ENCODE measurements at places on chromosomes 11 and 22.

DNA sequence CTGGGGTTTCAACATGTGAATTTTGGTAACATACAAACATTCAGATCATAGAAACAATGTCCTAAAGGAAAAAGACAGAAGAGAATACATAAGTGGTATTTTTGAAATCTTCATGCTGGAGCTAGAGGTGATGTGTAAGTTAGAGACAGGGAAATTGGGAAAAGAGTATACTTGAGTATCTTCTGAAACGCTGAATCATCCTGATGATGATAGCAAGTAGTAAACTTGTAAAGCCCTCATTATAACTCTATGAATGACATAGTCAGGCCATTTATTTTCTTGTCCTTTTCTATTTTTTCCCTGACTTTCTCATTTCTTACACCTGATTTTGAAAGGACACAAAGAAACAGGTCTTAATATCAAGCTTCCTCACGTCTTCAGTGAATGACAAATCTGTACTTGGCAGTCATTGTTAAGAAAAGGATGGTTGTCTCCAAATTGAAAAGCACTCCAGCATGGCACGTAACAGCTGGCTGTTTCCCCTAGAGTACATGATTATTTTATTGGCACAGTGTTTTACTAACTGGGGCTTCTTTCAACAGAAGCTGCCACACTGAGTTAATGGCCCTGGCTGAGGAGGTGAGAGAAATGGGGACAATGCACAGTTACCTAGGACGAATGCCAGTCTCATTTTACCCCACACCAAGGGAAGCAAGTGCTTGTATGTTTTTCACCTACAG, 140.7 kb upstream of the CTSC start:
- DNase-seq, result no peak

DNA sequence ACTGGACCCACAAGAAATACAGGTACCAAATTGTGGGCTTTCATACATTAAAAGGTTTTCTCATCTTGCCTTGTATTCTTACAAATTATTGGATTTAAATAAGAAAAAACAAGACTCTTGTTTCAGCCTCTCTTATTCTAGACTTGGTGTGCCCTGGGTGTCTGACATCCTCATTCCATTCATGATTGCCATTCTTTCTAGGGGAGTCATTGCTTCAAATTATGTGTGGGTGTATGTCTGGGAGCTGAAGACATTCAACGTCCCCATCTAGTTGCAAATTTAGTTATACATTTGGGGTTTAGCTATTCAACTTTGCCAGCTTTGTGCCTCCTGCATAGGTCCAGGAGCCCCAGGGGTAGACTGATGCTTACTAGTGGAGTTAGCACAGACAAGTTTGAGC, 18.1 kb downstream of the MAML2 start:
- no peak for DNase-seq

DNA sequence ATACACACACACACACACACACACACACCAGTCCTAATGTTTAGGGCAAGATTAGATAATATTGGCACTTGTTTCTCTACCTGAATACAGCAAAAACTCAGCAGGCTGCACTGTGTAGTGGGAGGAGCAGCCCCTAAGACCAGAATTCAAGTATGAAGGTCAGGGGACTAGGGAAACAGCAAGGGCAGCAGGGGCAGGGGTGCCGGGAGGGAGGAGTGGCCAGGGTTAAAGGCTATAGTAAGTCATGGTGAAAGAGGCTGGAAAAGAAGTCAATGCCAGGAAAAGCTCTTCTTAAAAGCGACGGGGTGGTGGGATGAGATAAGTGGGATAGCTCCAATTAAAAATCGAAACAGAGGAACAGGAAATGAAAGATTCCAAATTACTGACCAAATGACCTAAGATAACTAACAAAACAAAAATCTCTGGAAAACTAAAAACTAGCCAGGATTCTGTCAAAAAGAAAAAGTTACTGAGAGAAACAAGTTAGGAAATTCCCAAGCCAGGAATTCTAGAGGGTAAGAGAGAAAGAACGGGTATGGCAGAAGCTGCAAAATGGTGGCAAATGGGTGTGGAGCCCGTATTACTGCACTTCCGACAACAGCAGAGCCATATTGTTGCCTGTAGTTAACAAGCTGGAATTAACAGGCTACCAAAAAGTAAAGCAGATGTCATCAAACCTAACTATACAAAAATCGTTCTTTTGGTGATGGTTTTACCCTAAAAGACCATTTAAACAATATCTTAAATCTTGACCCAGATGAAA, 1.3 kb downstream of the ASCL3 start:
- no peak for DNase-seq

DNA sequence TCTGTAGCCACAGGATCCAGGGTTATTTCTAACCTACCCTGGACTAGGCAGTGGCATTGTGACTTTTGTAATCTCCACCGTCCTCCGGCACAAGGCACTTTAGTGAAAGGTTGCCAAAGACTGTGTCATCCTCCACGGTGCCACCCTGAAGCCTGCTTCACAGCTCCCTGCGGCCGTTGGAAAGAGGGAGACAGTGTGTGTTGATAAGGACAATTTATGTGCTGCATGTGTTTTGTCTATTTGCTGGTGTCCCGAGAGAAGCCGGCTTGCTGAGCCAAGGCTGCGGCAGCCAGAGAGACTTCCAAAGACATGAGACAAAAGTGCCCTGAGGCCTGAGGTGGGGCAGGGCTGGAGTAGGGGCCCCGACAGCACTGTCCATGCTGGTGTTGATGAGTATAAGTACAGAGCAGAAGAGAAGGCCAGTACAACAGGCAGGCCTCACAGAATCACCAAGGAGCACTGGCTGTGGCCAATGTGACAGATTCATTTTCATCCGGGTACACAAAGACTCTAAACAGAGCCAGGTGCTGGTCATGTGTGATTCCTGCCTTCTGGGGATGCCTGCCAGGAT, 40.9 kb downstream of the GALNT18 start:
- no peak for DNase-seq

GRCh38 chr11:119015054-119015611, 3.0 kb downstream of the RPS25 start:
- no peak for DNase-seq

- no peak for DNase-seq
These were observed 25.8 kb upstream of the SLC22A12 start for GRCh38 chr11:64564947-64565889.

GRCh38 chr11:30619767-30620166, 33.6 kb upstream of the MPPED2 start:
- no peak for DNase-seq

DNA sequence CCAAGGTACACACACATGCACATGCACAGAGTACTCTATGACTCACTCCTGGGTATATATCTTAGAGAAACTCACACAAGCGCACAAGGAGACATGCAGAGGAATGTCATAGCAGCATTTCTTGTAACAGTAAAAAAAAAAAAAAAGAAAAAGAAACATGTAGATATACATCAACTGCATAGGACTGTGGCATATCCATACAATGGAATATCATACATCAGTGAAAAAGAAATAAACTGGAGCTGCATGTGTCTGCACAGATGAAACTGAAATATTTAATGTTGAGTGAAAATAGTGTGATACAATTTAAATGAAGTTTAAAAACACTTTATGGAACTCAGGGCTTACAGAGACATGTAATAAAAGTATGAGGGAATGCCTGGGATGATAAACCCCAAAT, 46.4 kb downstream of the SYT13 start:
- no peak for DNase-seq

GRCh38 chr11:67054836-67055523, 1.7 kb upstream of the RHOD start:
- no peak for DNase-seq

DNA sequence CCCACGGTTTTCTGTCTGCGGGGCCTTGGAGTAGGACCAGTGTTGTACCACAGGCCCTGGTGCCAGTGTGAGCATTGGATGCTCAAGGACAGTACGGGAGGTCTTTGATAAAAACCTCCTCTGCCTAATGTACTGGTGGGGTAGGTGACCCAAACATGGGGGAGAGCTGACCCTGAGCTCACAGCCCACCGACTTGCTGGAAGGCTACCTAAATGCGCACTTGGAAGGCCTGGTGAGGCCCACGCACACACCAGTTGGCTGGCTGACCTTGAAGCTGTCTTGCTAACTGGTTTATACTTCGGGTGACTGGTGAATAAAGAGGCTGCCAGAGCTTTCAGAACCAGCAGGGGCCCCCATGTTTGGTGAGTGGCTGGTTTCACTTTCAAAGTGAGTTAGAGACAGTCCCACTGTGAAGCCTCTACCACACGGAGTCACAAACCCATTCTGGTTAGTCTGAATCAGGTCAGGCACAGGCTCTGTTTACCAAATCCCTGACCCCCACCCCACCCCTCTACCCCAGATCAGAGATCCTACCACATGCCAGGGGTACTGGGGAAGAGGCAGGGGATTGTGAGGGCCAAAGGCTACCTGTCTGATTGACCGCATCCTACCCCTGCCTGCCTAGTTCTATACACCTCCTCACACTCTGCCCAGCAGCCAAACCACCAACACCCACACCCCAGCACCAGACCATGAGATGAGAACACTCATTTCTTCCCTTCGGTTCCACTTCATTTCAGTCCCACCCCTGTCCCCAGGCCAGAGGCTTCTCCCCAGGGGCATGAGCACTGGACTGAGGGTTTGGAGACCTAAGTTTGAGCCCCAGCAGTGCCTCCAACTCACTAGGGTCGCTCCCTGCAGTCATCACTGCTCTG, 12.7 kb upstream of the IL2RB start:
- no peak for DNase-seq

DNA sequence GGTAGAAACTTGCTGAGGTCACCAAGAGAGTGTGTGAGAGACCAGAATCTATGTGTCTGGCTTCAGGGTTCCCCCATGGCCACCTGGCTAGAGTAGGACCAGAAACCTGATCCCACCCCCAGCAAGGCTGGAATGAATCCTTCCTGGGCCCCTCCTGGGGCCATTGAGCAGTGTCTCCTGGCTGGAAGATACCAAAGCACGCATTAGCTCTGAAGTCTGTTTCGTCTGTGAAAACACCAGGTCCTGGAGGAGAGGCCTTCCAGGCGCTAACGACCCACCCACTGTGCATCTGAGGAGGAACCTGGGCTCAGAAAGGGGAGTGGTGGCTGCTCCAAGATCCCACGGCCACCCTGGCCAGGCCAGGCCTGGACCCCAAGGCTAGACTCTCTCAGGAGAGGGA, 15.5 kb upstream of the TSKU start:
- no peak for DNase-seq

DNA sequence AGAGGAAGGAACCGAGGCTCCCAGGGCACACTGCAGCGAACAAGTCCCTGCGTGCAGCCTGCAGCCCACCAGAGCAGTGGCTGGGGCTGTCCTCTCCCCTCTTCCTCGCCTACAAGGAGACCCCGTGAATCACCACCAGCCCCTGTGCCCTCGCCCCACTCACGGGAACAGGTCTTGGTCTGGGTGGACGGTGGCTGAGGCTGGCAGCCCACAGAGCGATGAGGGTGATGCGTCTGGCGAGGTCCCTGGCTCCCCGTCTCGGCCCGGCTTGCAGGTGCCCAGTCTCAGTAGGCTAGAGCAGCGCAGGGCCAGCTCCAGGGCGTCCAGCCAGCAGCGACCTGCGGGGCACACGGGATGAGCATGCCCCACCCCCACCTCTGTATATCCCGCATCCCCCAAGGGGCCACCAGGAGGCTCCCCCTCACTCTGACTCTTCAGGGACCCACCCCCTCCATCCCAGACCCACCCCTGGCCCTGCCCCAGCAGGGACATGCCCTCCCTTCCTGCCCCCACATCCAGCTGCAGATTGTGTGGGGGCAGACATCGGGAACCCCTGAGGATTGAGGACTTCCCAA, 50.5 kb upstream of the CARS1 start:
- DNase-seq, result no peak

- no peak for DNase-seq
These were observed 7.0 kb downstream of the OR9G1 start for GRCh38 chr11:56705784-56706396.

GRCh38 chr11:94511932-94512781, at the start of gene C11orf97:
C11orf97 (plus strand) TSS chr11:94512461; CDS start chr11:94512529, 68 bp downstream.
- DNase-seq, result no peak

DNA sequence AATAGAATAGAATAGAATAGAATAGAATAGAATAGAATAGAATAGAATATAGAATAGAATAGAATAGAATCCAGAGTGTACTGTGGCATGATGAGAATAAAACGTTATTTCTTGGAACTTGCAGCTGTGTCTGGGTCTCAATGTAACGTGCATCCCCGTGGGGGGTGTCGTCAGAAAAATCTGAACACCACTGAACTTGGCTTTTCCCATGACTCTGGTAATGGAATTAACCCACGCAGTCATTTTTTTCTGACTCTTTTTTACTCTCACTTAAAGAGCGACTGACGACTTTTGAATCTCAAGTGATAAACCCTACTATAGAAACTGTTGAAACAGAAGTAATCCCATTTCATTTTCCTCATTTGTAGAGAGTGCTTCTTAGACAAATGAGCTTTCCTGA, 92.4 kb upstream of the BID start:
- DNase-seq, result no peak

DNA sequence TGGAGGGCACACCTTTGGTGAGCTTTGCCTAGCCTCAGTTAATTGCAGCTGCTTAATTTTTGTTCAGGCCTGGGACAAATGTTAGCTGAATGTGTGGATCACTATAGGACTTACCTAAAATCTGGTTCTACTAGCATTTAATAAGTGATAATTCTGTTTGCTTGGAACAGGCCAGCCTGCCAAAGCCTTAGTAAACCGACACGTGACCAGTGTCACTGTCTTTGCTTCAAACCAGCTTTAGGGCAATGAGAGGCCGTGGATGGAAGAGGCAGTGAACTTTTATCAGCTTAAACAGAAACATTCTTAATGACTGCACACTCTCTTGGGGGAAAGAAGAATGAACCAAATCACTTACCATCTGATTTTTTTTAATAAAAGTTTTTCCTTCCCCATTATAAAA, 10.8 kb downstream of the PARVA start:
- DNase-seq, result no peak

- DNase-seq, result no peak
These were observed 21.6 kb downstream of the LRRC55 start for GRCh38 chr11:57203359-57203758.

- DNase-seq, result no peak
These were observed 5.6 kb downstream of the VWA5A start for GRCh38 chr11:124120891-124121290.

DNA sequence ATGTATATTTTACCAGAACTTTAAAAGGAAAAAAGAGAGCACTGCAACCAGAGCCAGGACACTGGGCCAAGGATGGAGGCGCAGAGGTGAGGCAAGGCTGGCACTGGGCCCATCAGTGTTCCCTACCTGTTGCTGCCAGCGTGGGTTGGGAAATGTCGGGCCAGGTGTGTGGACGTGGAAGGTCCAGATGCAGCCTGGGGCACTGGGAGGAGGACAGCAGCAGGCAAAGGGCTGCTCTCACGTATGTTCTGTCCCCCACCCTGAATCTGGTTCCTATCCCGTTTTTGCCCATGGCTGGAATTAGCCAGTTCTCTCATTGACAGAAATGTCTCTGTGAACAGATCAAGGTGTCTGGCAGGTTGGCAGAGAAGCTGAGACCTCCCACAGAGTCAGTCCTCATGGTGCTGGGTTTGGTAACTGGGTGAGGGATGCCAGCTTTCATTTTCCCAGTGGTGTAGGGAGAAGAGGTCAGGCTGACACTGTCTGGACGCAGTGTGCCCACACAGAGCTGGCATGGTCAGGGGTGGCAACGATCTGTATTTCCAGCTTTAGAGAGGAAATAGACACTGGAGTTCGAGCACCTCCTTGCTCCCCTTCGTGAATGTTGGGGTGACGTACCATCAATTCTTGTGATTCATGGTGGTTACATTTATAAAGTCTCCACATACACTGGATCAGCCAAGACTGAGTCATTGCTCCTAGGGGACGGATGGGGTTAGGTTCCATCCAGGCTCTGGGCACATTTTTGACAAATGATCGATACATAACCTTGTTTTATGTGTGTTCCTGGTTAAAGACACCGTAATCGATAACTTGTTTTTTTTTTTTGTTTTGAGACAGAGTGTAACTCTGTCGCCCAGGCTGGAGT, 4.3 kb upstream of the PNPLA3 start:
- no peak for DNase-seq

Measured in thoracic aorta (tissue), 2 donors.